Right hindlimb (tissue), 1 donor: ENCODE measurements at places on chromosomes 5 and 9.

DNA sequence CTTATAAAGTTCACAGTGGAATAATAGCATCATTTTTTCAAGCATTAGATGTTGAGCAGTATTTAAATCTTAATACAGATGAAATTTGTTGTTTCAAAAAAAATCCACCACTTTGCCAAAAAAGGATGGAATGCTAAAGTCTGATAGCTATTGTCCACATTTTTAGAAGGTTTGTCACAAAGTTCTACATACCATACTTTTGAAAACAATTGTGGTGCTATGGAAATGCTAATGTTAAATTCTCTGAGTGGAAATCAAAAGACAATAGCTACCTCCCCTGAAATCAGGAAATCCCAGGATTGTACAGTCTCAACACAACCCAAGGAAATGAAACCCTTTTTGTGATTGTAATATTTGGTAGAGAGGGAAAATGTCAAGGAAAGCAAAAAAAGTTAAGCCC is 19.3 kb upstream of the GRAMD2B start:
- no peak for DNase-seq

GRCh38 chr9:73549991-73550390 is 398.3 kb downstream of the ANXA1 start:
- DNase-seq, result no peak

GRCh38 chr9:69299315-69299714 is 25.7 kb upstream of the ENTREP1 start:
- DNase-seq, result no peak

- DNase-seq, result no peak
Observed at GRCh38 chr5:154498994-154499393, 21.0 kb upstream of the HAND1 start.

DNA sequence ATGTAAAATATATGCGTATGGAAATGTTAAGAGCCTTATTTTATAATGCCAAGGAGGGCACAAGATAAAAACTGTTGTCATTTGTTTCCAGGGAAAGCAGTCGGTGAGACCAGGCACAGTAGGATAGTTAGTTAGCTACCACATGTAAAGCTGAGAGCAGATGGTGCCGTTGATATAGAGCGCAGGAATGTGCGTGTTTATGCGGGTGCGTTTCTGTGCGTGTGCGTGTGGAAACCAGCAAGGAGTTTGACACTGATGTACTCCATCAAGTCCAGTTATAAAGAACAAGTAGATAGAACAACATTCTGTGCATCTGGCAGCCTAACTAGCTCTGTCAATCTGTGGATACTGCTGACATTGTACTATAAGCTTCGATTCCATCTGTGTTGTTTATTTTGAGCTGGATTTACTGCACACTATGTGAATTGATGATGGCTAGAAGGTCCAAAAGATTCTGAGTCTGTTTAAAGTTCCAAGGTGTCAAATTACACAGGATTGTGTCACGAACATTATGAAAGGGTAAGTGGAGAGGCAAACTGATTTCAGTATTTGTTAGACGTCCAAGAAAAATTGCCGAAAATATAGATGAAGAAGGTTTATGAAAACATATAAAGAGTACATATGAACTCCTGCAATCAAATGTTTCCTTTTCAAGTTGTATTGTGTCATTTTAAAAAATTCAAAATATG is 494.9 kb upstream of the MEF2C start:
- DNase-seq, result no peak
